ENCODE measurements at places on chromosomes 3 and 15.

- DNase-seq: no peak
Measured at GRCh38 chr15:43943511-43943910, 116.7 kb downstream of the WDR76 start.

DNA sequence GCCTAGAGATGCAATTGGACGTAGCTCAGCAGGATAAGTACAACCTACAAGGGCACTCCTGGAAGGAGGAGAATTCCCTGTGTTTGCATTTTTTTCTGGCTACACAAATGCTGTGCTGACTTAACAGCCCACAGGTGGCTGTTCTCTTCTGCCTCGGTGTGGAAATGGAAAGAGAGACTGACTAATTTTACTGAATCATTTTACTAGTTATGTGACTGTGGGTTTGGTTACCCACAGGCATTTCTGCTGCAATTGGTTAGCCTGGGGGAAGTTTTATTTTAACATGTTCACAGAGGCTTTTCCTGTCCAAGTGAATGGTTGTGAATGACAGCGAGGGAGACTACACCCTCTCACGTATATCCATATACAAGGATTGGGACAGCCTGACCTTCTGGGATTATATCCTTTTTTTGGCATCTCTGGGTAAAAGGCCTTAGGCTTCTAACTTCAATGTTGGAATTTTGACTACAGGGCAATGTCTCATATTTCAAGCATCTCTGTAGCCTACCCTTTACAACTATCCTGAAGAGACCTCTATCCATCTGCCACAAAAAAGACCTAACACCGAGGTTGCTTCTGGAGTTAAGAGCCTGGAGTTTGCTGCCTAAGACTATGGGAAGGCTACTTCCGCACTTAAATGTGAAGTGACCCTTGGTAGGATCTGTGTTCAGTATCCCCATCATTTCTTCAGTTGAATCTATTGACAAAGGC, 67.2 kb upstream of the TP63 start:
- peak; percentile 74 for DNase-seq

- no peak for DNase-seq
Measured at GRCh38 chr3:55626279-55626665, 139.2 kb upstream of the WNT5A start.

DNA sequence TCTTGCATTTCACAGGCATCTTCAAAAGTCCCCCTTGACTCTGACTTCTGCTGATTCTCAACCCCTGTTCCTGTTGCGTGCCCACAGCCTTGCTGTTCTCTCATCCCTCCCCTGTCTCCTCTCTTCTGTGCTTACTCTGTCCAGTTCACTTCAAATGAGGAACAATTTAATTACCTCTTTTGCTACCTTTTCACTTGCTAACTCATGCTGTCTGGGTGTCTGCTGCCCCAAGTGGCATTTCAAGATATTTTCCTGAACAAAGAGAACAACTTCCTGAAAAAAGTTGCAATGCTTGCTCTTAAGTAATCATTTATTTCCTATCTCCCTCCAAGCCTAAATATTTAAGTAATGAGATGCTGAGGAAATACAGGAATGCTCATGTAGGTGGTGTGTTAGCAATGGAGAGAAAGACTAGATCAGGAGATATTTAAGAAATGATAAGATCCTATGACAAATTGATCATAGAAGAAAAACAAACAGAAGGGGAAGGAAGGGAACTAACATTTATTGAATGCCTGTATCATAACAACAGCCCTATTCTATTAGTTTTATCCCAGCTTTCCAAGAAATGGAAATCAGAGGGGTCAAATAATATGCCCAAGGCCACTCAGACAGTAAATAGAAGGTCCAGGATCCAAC, 42.2 kb downstream of the SV2B start:
- DNase-seq: peak; percentile 17

All from choroid plexus epithelial cell (primary cell).